ENCODE measurements at places on chromosomes 2 and 18. TPM values are rescaled to one million over a fixed set of nuclear protein-coding genes. Genes with fewer than 3 reads are reported as not detected.

DNA sequence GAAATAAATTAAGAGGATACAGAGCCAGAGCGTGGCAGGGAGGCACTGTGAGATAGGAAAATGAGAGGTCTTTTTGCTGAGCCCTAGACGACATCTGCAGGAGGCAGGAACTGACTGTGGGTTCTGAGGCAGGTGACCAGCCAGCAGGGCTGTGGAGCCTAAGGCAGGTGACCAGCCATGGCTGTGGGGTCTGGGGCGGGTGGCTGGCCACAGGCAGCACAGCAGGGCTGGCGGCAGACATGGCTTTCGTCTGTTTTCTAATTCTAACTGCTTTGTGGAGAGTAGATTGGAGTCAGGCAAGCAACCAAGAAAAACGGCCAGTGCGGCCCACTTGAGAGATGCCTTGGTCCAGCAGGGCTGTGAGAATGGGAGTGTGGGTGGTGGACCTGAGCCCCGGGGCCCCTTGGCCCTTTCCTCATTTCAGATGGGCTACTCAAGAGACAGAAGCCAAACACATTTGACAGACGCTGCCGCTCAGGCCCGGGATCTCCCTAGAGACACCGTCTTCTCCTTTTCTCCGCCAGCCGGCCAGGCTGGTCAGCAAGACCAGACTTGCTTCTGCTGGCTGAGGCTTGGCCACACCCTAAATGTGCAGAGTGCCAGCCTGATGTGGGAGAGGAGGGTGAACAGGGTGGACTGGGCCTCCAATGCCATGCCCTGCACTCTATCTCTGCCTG lies 19.7 kb upstream of the GNAL start:
- no peak for DNase-seq

DNA sequence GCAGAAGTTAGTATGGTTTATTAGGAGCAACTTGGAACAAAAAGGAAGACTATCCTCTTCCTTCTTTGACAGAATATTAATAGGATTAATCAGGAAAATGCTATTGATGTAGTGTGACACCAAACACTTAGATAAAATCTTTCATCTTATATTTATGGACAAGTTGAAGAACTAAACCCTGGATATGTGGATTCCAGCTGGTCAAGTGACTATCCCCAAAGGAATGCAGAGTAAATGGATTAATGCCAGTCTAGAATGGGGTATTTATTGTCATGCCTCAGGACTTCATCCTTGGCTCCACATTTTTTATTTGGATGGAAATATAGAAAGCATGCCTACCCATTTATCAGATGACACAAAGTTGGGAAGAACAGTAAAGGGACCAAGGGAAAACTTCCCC lies 124.0 kb upstream of the TTC39C start:
- no peak for DNase-seq

DNA sequence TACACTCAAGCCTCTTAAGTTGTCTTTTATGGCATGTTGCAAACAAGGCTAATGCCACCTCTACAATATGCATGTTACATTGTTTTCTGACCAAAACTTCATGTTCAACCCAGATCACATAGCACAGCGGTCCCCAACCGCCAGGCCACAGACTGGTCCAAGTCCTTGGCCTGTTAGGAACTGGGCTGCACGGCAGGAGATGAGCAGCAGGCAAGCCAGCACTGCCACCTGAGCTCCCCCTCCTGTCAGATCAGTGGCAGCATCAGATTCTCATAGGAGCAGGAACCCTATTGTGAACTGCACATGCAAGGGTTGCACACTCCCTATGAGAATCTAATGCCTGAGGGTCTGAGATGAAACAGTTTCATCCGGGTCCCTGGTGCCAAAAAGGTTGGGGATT lies 324.8 kb upstream of the CHAC2 start:
- DNase-seq, result no peak

DNA sequence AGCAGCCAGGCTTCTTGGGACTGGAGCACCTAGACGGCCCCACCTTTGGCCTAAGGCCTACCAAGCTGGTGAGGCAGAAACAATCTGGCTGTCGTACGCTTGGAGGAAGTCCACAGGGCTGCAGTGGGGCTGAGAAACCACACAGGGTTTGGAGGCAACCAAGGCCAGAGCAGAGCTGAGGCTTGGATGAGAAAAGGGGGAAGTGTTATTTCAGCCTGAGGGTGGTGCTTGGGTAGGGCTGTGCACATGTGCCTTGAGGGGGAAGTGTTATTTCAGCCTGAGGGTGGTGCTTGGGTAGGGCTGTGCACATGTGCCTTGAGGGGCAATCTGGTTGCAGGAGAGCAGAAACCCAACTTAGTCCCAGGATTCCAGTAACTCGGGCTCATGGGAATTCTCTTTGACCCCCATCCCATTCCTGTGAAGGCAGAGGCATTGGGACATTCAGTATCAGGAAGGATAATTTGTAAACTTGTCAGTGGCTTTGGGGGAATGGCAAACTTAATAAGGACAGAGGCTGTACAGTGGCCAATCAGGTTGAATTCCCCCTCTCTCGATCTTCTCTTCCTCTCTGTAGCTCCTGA lies 971 bp upstream of the FBXO41 start:
- DNase-seq, result peak; percentile 60

The CCL20 gene
- total RNA-seq, result not detected

Measured in cerebellum (tissue), 4 donors.